ENCODE measurements at places on chromosomes 13 and 19.

GRCh38 chr13:80256352-80256932 lies 84.5 kb downstream of the SPRY2 start:
- no peaks in the 10 kb centered on the region for H3K27me3 ChIP-seq
- H3K4me1 ChIP-seq: no peaks in the 10 kb centered on the region
- no peak overlapping the region for H3K27ac ChIP-seq
- DNase-seq: no peak

- H3K4me3 ChIP-seq: peak within 1 kb of the TSS; percentile 95
- DNase-seq: peak; percentile 89
- H3K27ac ChIP-seq: peak within 1 kb of the TSS; percentile 87
- H3K27me3 ChIP-seq: no peaks in the 10 kb centered on the region
- no peaks in the 10 kb centered on the region for H3K36me3 ChIP-seq
- H3K4me1 ChIP-seq: peaks cover 37% of the 10 kb centered on the region
These were observed at the start of the genes GPALPP1 and NUFIP1 for GRCh38 chr13:44989071-44989889. TSS of gene GPALPP1 (plus strand) at chr13:44989538. CDS start at chr13:44989655, 117 bp downstream. TSS of gene NUFIP1 (minus strand) at chr13:44989471. CDS start at chr13:44989436, 35 bp downstream.

- no peak overlapping the region for H3K4me3 ChIP-seq
- no peaks in the 10 kb centered on the region for H3K4me1 ChIP-seq
- H3K27ac ChIP-seq: no peak overlapping the region
- no peaks in the 10 kb centered on the region for H3K27me3 ChIP-seq
- DNase-seq: no peak
These were observed 643.5 kb downstream of the UQCRFS1 start for GRCh38 chr19:28569132-28570131.

DNA sequence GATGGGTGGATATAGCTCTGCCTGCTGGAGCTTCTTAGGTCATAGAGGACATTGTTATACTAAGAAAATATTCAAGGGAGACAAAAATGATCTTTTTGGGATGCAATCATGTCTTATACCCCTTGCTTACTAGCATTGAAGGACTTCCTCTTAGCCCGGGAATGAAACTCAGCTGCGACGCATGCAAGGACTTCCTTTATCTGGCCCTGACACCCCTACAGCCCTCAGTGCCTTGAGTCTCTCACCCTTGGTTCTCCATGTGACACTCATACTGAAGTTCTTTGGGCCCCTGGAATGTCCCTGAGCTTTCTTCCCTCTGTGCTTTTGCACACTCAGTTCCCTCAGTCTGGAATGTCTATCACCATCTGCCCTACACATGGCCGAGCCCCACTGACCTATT lies 72.5 kb upstream of the MTIF3 start:
- H3K27me3 ChIP-seq: no peaks in the 10 kb centered on the region
- DNase-seq: no peak
- H3K4me3 ChIP-seq: no peak overlapping the region
- no peaks in the 10 kb centered on the region for H3K4me1 ChIP-seq
- no peaks in the 10 kb centered on the region for H3K36me3 ChIP-seq

GRCh38 chr19:16118489-16119033 lies 6.9 kb downstream of the RAB8A start:
- H3K4me1 ChIP-seq: peaks cover 56% of the 10 kb centered on the region
- no peaks in the 10 kb centered on the region for H3K27me3 ChIP-seq
- H3K4me3 ChIP-seq: no peak overlapping the region
- DNase-seq: no peak

DNA sequence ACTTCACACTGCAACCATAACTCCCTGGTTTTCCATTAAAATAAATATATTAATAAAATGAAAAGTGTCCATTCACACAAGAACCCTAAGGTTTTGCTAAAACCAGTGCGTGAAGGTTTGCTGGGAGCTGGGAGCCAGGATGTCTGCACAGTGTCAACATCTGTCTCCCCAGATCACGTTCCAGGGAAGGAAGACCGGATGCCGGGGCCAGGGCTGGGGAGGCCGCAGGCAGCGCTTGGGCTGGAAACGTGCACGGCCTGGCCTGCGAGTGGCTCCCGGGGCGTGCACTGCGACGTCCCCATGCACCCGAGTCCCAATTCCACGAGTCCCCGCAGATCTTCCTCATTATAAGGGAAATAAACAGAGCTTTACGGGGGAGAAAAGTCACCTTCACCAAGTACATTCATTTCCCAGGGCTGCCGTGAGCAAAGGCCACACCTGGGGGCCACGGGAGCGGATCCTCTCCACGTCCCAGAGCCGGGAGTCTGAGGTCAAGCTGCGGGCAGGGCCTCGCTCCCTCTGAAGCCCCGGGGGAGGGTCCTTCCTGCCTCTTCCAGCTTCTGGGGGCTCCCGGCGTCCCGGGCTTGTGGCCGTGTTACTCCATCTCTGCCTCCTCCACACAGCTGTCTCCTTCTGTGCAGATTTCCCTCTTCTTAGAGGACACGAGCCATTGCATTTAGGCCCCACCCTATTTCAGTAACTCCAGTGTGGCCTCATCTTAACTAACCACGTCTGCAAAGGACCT lies 12.8 kb downstream of the SHC2 start:
- DNase-seq: no peak
- H3K36me3 ChIP-seq: no peaks in the 10 kb centered on the region
- no peaks in the 10 kb centered on the region for H3K4me1 ChIP-seq
- H3K27me3 ChIP-seq: no peaks in the 10 kb centered on the region
- no peak overlapping the region for H3K4me3 ChIP-seq
- no peak overlapping the region for H3K27ac ChIP-seq

GRCh38 chr13:43221611-43222010 lies 198.2 kb downstream of the DNAJC15 start:
- no peak for DNase-seq
- H3K27me3 ChIP-seq: no peaks in the 10 kb centered on the region
- no peak overlapping the region for H3K27ac ChIP-seq
- no peak overlapping the region for H3K4me3 ChIP-seq
- H3K36me3 ChIP-seq: no peaks in the 10 kb centered on the region

GRCh38 chr19:47681388-47681787 lies 31.8 kb upstream of the EHD2 start:
- peaks cover 10% of the 10 kb centered on the region for H3K36me3 ChIP-seq
- no peaks in the 10 kb centered on the region for H3K4me1 ChIP-seq
- H3K27ac ChIP-seq: no peak overlapping the region
- no peaks in the 10 kb centered on the region for H3K27me3 ChIP-seq
